Left lung (tissue), 14 donors: ENCODE measurements at places on chromosomes 16 and 17.

DNA sequence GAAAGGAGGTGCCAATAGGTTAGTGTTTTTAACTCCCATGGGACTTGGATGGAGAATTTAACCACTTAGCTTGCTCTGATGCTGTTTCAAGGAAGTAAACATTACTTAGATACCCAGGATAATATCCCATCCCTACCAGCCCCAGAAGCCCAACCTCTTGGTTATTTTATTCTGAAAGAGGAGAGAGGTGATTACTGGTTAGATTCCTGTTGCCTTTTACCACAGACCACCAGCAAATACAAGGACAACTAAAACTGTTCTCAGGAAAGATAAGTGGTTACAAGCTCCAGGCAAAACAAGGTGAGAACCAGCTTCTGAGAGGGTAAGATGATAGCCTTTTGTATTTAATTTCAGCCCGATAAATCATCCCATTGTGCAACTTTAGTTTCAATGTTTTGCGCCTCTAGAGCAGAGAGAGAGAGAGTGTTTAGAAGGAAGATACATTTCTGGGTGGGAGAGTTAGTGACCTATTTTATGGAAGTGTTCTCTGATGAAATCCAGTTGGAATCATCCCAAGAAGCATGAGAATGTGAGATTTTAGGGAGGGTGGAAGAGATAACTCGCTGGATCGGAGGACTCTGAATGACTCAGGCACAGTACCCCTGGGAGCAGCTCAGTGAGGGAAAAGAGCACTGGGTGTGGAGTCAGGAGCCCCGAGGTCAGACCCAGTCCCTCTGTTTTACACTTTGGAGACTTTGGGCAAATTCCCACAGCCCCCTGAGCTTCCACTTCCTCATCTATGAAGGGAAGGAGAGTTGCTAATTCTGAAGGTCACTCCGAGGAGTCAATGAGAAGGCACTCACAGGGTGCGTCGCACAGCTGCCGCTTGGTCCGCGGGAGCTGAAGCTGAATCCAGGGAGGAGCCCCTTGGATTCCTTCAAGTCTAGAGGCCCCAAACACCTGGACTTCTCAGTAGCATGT, 12.1 kb downstream of the GLP2R start:
- no peak for DNase-seq

- no peak for DNase-seq
These were observed 15.2 kb downstream of the ARHGAP17 start for GRCh38 chr16:24999856-25000461.

DNA sequence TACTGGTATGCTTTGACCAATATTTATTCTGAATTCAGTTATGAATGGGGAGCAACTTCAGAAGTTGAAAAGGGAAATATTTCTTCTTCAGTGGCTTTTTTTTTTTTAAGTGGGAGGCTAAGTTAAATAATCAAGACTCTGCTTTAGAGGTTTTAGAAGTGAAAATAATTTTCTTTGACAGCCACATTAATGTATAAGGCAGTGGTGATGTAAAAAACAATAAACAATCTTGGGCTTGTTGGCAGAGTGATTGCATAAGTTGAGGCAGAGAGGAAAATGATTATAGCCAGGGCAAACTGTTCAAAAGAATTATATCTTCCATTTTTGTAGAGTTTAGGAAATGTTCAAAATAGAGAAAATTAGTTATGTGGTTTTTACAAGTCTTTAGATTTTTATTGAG, 5.4 kb upstream of the KRT12 start:
- no peak for DNase-seq

- DNase-seq = no peak
These were observed 395.5 kb downstream of the TMEM114 start for GRCh38 chr16:8194794-8195193.

DNA sequence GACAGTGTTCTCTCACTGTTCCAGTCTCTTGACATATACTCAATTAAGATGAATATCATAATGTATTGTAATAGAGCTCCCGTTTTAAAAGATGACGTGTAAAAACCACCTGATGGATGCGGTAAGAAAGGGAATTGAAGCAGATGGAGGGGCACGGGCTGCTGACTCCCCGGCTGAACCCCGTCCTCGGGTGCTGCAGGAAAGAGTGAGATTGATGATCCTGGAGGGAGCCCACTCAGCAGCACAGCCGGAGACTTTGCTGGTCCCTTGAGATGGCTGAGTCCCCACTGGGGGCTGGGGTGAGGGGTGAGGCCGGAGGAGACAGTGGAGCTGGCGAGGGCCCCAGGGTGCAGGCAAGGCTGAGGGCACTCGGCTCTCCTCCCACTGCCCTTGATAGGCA, 217.4 kb downstream of the RPTOR start:
- peak; percentile 31 for DNase-seq

DNA sequence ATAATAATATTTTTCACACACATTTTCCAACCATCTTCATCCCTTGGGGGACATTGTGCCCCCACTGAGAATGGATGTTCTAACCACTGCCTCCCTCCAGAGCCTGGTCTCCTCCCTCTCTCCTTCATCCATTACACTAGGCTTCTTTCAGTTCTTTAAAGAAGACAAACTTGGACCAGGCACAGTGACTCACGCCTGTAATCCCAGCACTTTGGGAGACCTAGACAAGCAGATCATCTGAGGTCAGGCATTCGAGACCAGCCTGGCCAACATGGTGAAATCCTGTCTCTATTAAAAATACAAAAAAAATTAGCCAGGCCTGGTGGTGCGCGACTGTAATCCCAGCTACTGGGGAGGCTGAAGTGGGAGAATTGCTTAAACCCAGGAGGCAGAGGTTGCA, 6.5 kb downstream of the ALOX15 start:
- DNase-seq = peak; percentile 8

GRCh38 chr17:68204736-68205135, 43.1 kb upstream of the AMZ2 start:
- DNase-seq = no peak

DNA sequence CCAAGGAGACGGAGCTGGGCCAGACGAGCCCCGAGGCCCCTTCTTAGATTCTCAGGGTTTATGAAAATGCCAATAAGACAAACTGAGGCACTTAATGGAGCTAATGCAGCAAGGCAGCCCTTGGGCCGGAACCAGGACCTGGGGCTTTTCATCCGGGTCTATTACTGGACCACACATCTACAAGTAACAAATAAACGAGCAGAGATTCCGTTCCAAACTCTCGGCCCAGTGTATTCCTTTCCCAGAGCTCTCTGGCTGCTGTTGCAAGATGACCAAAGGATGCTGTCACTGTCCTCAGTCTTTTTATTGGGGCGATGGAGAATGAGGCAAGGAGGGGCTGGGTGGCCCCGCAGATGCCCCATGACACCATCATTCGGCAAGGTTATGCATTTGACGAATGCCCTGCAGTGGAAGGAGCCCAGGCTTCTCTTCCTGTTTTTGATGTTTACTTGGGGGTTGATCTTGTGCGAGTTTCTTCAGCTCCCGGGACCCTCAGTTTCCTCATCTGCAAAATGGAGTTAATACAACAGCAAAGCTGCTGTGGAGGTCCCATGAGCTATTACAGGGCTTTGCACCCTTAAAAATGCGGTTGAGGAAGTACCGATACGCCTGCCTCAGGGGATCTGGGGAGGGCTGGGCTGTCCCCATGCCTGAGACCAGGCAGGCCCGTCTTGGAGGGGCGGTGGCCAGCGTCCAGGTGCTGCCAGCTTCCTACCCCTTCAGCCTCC, 1.1 kb upstream of the NTN1 start:
- no peak for DNase-seq

GRCh38 chr16:58807276-58807675, 73.2 kb upstream of the GOT2 start:
- DNase-seq = no peak
